ENCODE measurements at places on chromosomes 3 and 15. TPM values are rescaled to one million over a fixed set of nuclear protein-coding genes. Genes with fewer than 3 reads are reported as not detected.
A peak's percentile ranks its signal among the peaks of the same experiment; 100 is the strongest.

GOLGA8T gene
- total RNA-seq, result not detected

RLBP1 gene
- not detected for total RNA-seq

DNA sequence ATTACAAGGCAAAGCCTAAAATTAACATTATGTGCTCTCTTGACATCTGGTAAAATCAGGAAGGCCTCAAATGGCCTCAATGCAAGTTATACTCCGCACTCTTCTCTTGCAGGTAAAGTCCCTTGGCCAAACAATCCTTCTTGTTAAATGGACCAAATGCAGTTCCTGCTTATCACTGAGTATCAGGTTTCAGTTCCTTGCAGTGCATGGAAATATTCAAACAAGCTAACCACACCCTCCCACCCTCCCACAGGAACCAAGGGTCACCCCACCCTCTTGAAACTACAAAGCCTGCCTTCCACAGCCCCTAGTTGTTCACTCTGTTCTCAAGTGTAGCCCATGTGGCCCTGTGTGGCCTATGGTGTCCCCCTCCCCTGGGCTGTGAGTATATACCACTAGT lies 171.9 kb upstream of the CADPS start:
- H3K36me3 ChIP-seq, result no peaks in the 10 kb centered on the region
- no peaks in the 10 kb centered on the region for H3K27me3 ChIP-seq
- H3K4me1 ChIP-seq, result no peaks in the 10 kb centered on the region
- no peak for DNase-seq

DNA sequence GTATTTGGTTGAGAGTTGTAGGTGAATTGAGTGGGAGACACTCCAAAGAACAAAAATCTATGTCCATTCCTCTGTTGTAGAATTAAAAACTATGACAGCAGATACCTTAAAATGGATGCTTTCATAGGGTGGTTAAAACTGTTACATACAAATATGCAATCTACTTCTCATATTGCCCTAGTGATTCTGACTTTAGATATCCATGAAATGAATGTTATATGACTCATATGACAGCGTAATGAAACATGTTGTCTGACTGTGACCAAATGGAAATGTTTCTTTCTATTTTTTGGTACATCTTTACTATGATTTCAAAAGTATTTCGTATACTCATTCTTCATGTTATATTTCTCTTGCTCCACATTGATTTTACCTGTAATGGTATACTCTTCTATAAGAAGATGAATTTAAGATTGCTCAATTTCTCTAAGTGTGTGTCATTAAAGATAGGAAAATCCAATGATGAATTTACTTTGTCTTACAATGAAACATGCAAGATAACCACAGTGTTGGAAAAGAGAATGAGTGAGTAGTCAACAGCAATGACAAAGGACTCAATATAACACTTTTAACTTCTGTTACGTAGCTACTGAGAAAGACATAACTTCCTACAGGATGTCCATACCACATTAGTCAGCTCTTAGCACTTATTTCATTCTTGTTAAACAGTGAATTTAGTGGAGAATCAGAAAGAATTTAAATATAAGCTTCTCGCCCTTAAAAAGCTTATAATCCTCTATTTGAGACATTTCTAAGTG lies 79.3 kb upstream of the LSAMP start:
- no peaks in the 10 kb centered on the region for H3K4me1 ChIP-seq
- H3K4me3 ChIP-seq, result no peak overlapping the region
- H3K27ac ChIP-seq, result no peak overlapping the region
- no peaks in the 10 kb centered on the region for H3K36me3 ChIP-seq
- no peaks in the 10 kb centered on the region for H3K27me3 ChIP-seq
- DNase-seq, result no peak

DNA sequence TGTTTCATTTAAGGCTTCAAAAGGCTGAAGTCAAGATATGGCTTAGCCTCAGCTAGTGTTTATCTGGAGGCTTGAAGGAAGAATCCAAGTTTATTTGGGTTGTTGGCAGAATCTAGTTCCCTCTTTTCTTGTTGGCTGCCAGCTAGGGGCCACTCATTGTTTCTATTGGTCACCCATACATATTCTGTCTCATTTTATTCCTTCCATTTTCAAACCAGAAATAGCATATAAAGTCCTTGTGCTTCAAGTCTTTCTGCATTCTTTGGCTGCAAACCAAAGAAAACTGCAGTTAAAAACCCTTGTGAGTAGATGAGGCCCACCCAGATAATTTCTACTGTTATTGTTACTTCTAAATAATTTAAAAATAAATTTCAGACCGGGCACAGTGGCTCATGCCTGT lies 301.7 kb downstream of the OXSM start:
- no peak overlapping the region for H3K4me3 ChIP-seq
- no peaks in the 10 kb centered on the region for H3K4me1 ChIP-seq
- H3K27ac ChIP-seq, result no peak overlapping the region
- H3K36me3 ChIP-seq, result no peaks in the 10 kb centered on the region
- H3K27me3 ChIP-seq, result no peaks in the 10 kb centered on the region

- H3K4me3 ChIP-seq, result no peak overlapping the region
- no peaks in the 10 kb centered on the region for H3K27me3 ChIP-seq
- peaks cover 28% of the 10 kb centered on the region for H3K36me3 ChIP-seq
- DNase-seq, result no peak
These were observed 71.7 kb downstream of the ANKRD28 start for GRCh38 chr3:15726043-15726442.

GRCh38 chr3:49740427-49740826 lies 16.7 kb upstream of the GMPPB start:
- no peak for DNase-seq
- no peak overlapping the region for H3K27ac ChIP-seq
- peaks cover 39% of the 10 kb centered on the region for H3K36me3 ChIP-seq
- no peak overlapping the region for H3K4me3 ChIP-seq
- H3K4me1 ChIP-seq, result no peaks in the 10 kb centered on the region
- no peaks in the 10 kb centered on the region for H3K27me3 ChIP-seq

DNA sequence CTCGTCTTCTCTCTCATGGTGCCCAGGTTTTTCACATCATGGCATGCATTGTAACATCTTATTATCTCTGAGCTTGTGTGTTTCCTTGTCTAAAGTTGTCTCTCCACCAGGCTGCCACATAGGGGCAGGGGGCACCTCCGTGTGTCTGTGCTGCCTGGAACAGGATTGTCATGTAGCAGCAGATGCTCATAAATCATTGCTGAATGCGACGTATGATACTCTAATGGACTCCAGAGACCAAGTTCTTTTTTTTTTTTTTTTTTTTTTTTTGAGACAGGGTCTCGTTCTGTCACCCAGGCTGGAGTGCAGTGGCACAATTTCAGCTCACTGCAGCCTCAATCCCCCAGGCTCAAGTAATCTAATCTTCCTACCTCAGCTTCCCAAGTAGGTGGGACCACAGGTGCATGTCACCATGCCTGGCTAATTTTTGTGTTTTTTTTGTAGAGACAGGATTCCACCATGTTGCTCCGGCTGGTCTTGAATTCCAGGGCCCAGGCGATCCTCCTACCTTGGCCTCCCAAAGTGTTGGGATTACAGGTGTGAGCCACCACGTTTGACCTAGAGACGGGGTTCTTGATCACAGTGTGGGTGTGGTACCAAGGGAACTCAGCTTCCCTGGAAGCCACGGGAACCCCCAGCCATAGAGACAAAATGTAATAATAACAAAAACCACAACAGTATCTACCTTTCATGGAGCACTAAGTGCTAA lies 4.7 kb upstream of the DNASE1L3 start:
- peak overlapping the region; percentile 83 for H3K27ac ChIP-seq
- DNase-seq, result no peak
- H3K27me3 ChIP-seq, result no peaks in the 10 kb centered on the region
- H3K4me3 ChIP-seq, result no peak overlapping the region

DNA sequence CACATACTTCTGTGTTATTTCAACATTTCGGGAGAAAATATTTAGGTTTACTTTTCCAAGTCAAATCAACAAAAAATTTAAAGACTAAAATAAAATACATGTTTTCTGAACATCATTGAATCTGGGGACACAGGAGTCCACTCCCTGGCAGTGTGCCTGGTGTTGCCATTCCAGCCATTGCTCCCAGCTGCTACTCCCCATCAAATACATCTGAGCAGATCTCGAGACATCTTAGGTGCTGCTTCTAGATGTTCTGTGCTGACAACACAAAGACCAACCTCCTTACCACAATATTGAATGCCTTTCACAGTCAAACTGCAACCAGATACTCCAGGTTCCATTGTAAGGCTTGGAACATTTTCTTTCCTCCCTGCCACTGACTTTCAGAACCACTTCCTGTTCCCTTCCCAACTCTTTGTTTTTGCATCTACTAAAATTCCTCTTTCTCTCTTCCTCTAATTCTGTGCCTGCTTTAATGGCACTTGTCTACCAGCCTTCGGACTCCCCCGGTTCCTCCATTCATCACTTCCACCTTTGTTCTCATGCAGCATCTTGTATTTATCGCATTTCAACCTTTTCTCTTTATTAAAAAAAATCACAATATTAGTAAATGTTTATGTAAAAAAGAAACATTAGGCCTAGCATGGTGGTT lies 81.1 kb upstream of the SLC4A7 start:
- no peak for DNase-seq
- no peak overlapping the region for H3K4me3 ChIP-seq
- no peak overlapping the region for H3K27ac ChIP-seq
- no peaks in the 10 kb centered on the region for H3K36me3 ChIP-seq
- peaks cover 12% of the 10 kb centered on the region for H3K4me1 ChIP-seq

DNA sequence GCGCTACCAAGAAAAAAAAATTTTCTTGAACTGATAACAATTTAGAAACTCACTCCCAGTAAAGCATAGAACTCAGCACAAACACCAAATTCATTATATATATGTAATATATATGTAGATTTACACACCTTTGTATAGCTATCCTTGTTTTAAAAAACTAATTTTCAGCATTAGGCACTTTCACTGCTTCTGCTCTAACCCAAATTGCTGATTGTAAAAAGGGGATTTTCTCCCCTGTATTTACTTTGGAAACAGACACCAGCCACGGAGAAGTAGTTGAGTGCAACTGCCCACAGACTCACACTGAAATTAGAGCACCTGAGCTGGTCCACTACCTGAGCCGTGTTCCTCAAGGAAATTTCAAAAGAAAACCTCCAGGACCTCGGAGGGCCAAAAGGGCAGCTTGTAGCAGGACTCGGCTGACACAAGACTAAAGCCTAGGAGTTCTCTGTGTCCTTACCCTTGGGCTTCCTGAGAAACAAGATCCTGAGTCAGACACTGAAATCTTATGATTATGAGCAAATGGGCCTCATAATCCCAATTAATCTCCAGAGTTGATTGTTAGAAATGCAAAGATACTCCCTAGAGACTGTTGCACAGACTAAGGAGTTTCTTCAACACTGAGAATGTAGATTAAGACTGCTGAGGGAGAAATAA lies 106.0 kb downstream of the TNIK start:
- H3K27ac ChIP-seq, result peak overlapping the region; percentile 15
- H3K4me1 ChIP-seq, result peaks cover 9% of the 10 kb centered on the region
- H3K36me3 ChIP-seq, result no peaks in the 10 kb centered on the region
- H3K27me3 ChIP-seq, result no peaks in the 10 kb centered on the region
- no peak for DNase-seq
- no peak overlapping the region for H3K4me3 ChIP-seq

- no peak overlapping the region for H3K27ac ChIP-seq
- peaks cover 15% of the 10 kb centered on the region for H3K27me3 ChIP-seq
- no peak for DNase-seq
- no peaks in the 10 kb centered on the region for H3K36me3 ChIP-seq
These were observed 54.0 kb downstream of the TAFA4 start for GRCh38 chr3:68878322-68878721.

DNA sequence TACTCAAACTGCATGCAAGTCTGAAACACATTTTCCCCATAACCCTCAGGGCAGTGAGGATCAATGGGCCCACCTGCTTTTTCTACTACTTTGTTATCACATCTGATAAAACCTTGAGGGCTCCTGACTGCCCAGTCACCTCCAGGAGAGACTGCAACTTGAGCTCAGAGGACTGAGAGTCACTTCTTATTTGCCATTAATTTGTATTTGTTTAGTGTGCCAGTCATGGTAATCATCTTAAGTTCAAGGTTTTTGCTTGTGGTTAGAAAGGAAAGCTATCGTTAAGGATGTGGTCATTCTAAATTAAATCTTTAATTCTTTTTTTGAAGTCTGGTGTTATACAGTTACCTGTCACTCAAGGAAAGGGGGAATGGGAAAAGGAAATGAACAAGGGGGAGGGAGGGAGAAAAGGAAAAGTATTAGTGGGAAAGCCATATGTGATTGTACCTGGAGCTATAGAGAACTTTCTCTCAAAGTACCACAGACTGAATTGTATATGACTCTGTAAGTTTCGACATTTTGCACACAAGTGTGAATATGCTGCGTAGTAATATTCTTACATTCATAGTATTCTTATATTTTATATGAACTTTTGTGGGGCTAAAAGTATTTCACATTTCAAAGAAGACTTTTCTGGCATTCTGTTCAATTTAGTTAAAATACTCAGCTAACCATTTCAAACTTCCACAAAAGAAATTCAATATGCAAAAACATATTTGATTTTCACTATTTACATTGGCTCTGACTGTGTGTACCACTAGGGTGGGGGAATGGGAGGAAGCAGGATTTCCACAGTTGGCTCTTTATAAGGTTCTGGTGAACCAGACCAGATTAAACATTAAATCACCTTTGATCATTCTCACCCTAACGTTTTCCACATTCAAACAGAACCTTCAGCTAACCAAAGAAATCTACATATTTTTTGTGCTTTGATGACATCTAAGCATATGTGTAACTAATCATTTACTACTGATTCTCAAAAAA lies 166.5 kb upstream of the ATP11B start:
- H3K27me3 ChIP-seq, result no peaks in the 10 kb centered on the region
- no peak overlapping the region for H3K4me3 ChIP-seq
- no peak for DNase-seq
- no peaks in the 10 kb centered on the region for H3K36me3 ChIP-seq
- no peak overlapping the region for H3K27ac ChIP-seq
- no peaks in the 10 kb centered on the region for H3K4me1 ChIP-seq

- H3K27ac ChIP-seq, result no peak overlapping the region
- H3K27me3 ChIP-seq, result no peaks in the 10 kb centered on the region
- peaks cover 2% of the 10 kb centered on the region for H3K4me1 ChIP-seq
These were observed 7.4 kb upstream of the ZNF774 start for GRCh38 chr15:90344662-90345061.

GRCh38 chr3:141789281-141789680 lies 26.1 kb downstream of the GRK7 start:
- DNase-seq, result peak; percentile 44
- H3K36me3 ChIP-seq, result no peaks in the 10 kb centered on the region
- H3K4me1 ChIP-seq, result peaks cover 3% of the 10 kb centered on the region
- no peak overlapping the region for H3K4me3 ChIP-seq

DNA sequence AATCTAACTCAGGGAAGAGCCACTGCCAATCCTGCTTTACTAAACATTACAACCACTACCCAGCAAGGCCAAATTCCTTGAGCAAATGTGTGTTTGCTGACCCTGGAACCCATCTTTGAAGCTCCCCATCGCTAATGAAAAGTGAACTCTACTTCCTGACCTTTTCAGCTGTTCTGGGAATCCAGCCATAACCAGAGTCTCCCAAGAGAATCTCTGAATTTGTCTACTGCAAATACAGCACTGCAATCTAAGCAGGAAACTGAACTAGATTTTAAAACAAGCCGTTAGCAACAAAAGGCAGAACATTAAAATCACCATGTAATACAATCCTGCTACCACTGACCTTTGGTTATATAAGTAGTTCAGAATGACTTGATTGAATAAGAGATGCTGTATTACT lies 309.2 kb downstream of the MAGI1 start:
- no peaks in the 10 kb centered on the region for H3K36me3 ChIP-seq
- H3K4me3 ChIP-seq, result no peak overlapping the region
- DNase-seq, result no peak

Measured in suprapubic skin (tissue), 4 donors.